ENCODE measurements at places on chromosomes 11 and 22.

GRCh38 chr11:74822170-74822569 is 73.5 kb downstream of the RNF169 start:
- no peak for DNase-seq

DNA sequence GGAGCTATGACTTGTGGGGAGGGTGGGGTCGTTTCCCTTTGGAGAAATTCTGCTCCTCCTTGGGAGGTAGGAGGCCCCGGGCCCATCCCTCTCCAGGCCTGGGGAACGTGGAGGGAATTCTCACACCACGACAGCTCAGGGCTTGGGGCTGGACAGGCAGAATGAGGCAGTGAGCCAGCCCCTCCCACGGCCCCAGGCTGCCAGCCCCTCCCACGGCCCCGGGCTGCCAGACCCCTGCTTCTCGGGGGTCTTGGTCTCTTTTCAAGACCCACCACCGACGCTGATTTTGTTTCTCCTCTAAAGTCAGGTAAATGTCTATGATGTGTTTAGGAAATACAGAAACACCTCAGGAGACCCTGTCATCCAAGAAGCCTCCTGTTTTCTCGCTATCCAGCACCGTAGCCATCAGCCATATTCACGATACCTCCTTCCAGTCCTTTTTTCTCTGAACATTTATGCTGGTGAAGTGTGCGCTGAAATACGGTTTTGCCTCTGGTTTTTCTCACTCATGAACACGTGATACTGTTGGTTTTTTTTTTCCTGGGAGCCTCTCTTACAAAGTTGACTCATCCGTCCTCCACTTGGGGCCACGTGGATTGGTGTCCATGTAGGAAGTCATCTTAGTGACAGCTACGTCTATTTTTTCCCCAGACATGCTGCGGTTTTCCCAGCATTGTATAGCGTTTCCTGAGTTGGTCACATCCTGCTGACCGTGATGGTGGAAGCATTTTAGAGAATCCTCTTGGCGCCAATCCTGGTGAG is 1219.6 kb downstream of the BRD1 start:
- DNase-seq: no peak

DNA sequence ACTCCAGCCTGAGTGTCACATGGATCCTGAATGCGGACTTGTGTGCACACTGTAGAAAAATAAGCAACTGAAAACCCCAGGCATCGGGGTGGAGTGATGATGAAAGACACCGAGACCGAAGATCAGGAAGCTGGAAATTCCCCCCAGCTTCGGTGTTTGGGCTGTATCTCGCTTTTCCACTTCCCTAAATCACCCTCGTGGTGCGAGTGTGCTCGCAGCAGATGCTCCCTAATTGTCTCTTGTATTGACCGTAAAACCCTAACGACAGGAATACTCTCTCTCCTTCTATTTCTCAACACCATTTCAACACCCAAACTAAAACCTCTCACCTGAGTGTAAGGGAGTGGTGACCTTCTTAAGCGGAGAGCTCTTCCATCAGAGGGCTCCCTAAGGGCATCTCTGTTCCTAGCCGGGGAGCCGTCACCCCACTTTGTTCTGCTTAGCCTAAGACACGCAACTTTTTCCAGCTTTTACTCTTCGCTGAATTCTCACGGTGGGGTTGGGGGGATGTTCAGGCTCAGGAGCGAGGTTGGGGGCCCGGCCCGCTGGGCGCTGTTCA is 635 bp upstream of the GRK3 start:
- DNase-seq: no peak

GRCh38 chr11:20050551-20051333 is 109.5 kb downstream of the DBX1 start:
- no peak for DNase-seq

Measured in GOT3 (cell line).